Tibial nerve (tissue), 4 donors: ENCODE measurements at places on chromosomes 5 and 9. TPM values are rescaled to one million over a fixed set of nuclear protein-coding genes. Genes with fewer than 3 reads are reported as not detected.

- H3K4me1 ChIP-seq: peaks cover 13% of the 10 kb centered on the region
- no peaks in the 10 kb centered on the region for H3K27me3 ChIP-seq
- no peak overlapping the region for H3K4me3 ChIP-seq
- no peak overlapping the region for H3K27ac ChIP-seq
- no peaks in the 10 kb centered on the region for H3K36me3 ChIP-seq
- DNase-seq: no peak
Measured at GRCh38 chr5:140348104-140348503, 1.7 kb upstream of the HBEGF start.

GRCh38 chr9:112555844-112556482, 69.3 kb downstream of the KIAA1958 start:
- no peaks in the 10 kb centered on the region for H3K27me3 ChIP-seq
- H3K36me3 ChIP-seq: no peaks in the 10 kb centered on the region
- H3K4me3 ChIP-seq: no peak overlapping the region
- no peaks in the 10 kb centered on the region for H3K4me1 ChIP-seq

DNA sequence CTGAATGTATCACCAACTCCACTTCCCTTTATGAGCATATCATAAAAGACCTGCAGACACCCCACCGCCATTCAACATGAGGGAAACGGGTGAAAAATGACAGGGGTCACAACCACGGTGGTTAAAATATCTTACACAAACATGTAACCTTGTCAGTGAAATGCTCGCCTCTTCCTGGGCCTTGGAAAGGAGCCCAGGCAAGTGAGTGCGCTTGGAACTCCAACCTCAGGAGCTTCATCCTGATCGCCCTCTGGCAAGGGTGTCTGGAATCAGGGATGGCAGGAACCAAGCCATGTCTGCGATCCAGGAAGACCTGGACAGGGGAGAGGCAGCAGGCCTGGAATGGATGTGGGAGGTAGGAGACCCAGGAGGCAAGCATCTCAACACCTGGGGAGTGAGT, 282.7 kb downstream of the GAS1 start:
- no peaks in the 10 kb centered on the region for H3K36me3 ChIP-seq
- H3K27ac ChIP-seq: no peak overlapping the region

- H3K27ac ChIP-seq: no peak overlapping the region
- DNase-seq: no peak
- H3K27me3 ChIP-seq: no peaks in the 10 kb centered on the region
- peaks cover 5% of the 10 kb centered on the region for H3K4me1 ChIP-seq
- H3K36me3 ChIP-seq: no peaks in the 10 kb centered on the region
- H3K4me3 ChIP-seq: no peak overlapping the region
Measured at GRCh38 chr9:92440751-92441046, 16.4 kb upstream of the OMD start.

- H3K4me1 ChIP-seq: peaks cover 12% of the 10 kb centered on the region
- peak overlapping the region; percentile 71 for H3K27ac ChIP-seq
- H3K4me3 ChIP-seq: no peak overlapping the region
- H3K27me3 ChIP-seq: no peaks in the 10 kb centered on the region
Measured at GRCh38 chr5:173781816-173782670, 106.1 kb upstream of the CPEB4 start.

GRCh38 chr5:136382071-136382470, 16.7 kb upstream of the TRPC7 start:
- H3K36me3 ChIP-seq: no peaks in the 10 kb centered on the region
- H3K27ac ChIP-seq: no peak overlapping the region
- H3K27me3 ChIP-seq: no peaks in the 10 kb centered on the region

DNA sequence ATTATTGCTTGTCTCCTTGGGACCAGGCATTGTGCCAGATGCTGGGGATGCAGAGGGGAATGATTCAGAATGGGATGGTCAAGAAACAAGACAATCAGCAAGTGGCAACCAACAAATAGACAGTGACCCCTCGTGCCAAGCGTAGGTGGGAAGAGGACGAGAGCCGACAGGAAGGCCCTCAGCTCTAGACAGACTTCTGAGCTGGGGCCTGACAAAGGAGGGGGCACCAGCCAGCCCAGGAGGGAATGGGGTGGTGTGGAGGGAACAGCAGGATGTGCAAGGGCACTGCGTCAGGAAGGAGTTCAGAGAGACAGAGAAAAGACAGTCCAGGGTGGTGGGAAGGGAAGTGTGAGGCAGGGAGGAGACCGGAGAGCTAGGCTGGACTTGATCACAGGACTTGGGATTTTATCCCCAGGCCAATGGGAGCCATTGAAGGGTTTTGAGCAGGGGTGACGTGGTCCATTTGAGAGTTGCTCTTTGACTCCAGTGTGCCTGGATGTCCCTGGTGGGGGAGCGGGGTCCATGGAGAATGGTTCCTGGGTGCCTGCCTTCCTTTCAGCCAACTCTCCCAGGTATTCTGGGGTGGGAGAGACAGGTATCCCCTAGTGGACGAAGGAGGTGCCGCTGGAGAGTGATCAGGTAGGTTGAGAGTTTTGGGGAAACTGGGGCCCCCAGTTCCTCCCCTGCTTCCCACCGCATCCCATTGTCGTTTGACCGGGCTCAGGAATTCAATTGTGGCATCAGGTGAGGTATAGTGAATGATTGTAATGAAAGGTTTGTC, 79.3 kb upstream of the ZNF618 start:
- H3K27me3 ChIP-seq: no peaks in the 10 kb centered on the region
- no peak overlapping the region for H3K27ac ChIP-seq
- no peak overlapping the region for H3K4me3 ChIP-seq
- H3K4me1 ChIP-seq: no peaks in the 10 kb centered on the region
- no peaks in the 10 kb centered on the region for H3K36me3 ChIP-seq

DNA sequence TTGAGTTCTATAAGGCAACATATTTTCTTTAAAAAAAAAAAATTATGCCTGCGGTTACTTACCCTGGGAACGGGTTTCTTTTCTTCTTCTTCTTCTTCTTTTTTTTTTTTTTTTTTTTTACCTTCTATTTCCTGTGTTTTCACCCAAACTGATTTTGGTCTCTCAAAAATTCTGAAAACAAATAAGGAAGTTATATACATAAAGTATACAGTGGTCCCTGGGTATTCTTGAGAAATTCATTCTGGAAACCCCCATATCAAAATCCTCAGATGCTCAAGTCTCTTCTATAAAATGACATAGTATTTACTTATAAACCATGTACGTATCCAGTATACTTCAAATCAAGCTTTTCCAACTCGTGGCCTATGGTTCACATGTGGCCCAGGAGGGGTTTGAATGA, 326.7 kb downstream of the MAT2B start:
- DNase-seq: no peak
- H3K4me1 ChIP-seq: no peaks in the 10 kb centered on the region
- H3K36me3 ChIP-seq: no peaks in the 10 kb centered on the region

GRCh38 chr5:109630093-109630492, 59.6 kb upstream of the MAN2A1 start:
- no peaks in the 10 kb centered on the region for H3K36me3 ChIP-seq
- H3K4me1 ChIP-seq: peaks cover 12% of the 10 kb centered on the region
- no peaks in the 10 kb centered on the region for H3K27me3 ChIP-seq
- H3K27ac ChIP-seq: no peak overlapping the region

GRCh38 chr9:108812396-108813025, 43.3 kb downstream of the ACTL7B start:
- H3K36me3 ChIP-seq: no peaks in the 10 kb centered on the region
- H3K4me1 ChIP-seq: peaks cover 11% of the 10 kb centered on the region
- no peak overlapping the region for H3K4me3 ChIP-seq
- no peaks in the 10 kb centered on the region for H3K27me3 ChIP-seq
- no peak for DNase-seq
- no peak overlapping the region for H3K27ac ChIP-seq

GRCh38 chr5:53478411-53479044, 1.9 kb upstream of the FST start:
- DNase-seq: no peak
- H3K4me1 ChIP-seq: peaks cover 3% of the 10 kb centered on the region
- H3K4me3 ChIP-seq: peak overlapping the region; percentile 57
- H3K27me3 ChIP-seq: no peaks in the 10 kb centered on the region

DNA sequence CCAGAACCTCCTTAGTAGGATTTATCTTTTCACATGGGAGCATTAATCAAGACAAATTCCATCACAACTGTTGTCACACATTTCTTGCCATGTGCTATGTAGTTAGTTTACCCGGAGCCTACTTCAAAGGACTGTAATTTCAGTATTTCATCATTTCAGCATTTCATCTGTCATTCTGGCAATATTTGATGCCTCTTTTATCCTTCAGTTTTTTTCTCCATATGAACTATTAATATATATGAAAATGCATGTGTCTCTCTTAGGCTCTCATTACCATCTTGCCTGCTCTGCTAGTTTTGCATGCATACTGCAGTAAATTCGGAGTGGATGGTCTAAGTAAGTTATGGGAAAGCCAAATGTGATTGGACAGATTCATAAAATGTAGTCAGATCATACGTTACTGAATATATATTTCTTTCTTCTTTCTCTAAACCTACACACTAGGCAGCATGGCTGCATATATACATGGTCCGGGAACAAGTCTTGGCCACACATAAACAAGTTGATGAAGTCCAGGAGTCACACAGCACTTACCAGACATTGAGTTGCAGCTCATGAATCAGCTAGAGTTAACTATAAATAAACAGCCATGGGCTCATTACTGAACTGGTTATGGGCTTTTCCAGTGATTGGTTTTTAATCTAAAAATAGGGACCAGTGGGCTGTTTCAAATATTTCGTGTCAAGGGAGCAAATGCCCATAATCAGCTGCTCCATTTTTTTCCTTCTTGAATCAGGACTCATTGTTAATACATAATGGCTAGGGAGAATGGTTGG, 46.6 kb downstream of the SPATA31D1 start:
- H3K4me1 ChIP-seq: no peaks in the 10 kb centered on the region
- H3K27ac ChIP-seq: no peak overlapping the region
- H3K36me3 ChIP-seq: no peaks in the 10 kb centered on the region
- no peak for DNase-seq
- no peak overlapping the region for H3K4me3 ChIP-seq

GRCh38 chr5:127324756-127325155, 34.2 kb downstream of the MEGF10 start:
- no peak for DNase-seq
- H3K4me1 ChIP-seq: no peaks in the 10 kb centered on the region
- H3K27me3 ChIP-seq: no peaks in the 10 kb centered on the region
- no peaks in the 10 kb centered on the region for H3K36me3 ChIP-seq
- H3K4me3 ChIP-seq: no peak overlapping the region

GRCh38 chr9:114717908-114718486, 36.0 kb upstream of the TEX48 start:
- H3K36me3 ChIP-seq: no peaks in the 10 kb centered on the region
- H3K27ac ChIP-seq: no peak overlapping the region
- no peak for DNase-seq
- H3K4me1 ChIP-seq: no peaks in the 10 kb centered on the region
- no peak overlapping the region for H3K4me3 ChIP-seq
- H3K27me3 ChIP-seq: no peaks in the 10 kb centered on the region

GRCh38 chr5:115500225-115500624, 44.4 kb downstream of the FEM1C start:
- no peaks in the 10 kb centered on the region for H3K36me3 ChIP-seq
- H3K27ac ChIP-seq: no peak overlapping the region

DNA sequence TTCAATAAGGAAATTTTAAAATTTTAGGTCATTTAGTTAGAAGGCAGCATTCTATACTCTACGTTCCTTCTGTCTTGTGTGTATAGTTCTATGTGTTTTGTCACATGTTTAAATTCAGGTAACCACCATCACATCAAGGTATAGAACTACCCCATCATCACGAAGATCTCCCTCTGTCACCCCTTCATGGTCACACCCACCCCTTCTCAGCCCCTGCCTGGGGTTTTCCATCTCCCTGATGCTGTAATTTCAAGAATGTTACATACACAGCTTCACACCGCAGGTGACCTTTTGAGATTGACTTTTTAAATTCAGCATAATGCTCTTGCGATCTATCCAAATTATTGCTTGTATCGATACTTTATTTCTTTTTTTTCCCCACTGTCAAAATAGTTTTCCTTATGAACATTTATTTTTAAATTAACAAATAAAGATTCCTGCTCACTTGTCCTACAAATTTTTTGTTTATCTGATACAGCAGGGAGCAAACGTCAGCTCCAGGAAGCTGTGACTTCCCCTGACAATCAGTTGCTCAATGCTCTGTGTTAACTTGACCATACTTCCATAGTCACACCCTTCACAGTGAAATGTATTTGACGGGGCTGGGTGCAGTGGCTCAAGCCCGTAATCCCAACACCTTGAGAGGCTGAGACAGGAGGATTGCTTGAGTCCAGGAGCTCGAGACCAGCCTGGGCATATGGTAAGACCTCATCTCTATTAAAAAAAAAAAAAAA, 10.2 kb downstream of the BTNL8 start:
- no peaks in the 10 kb centered on the region for H3K4me1 ChIP-seq
- no peak overlapping the region for H3K4me3 ChIP-seq
- H3K36me3 ChIP-seq: no peaks in the 10 kb centered on the region
- H3K27ac ChIP-seq: no peak overlapping the region

DNA sequence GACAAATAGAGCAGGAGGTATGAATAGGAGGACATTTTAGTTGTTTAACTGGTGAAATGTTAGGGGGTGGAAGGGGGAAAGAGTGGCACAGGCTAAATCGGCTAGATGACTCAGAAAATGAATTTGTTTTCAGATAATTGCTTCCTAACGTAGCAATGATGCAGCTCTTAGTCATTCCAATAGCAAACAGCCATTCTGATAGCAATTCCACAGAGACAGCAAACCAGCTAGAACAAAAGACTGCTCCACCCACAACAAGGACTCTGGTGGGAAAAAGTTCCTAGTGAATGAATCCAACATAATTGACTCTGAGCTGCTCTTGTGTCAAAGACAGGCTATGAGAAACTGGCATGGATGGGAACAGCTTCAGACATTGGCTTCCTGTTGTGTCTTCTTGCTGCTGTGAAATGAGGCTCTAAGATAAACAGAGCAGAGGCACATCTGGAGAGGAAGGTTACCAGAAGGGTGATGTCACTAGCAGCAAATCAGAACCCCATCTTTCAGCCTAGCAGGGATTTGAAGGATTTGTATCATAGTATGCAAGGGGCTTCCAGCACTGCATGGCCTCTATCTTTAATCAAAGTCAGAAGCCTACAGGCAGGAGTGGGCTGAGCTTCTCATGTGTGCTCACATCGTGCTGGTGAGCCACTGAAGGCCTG, 28.1 kb upstream of the F2RL1 start:
- no peaks in the 10 kb centered on the region for H3K36me3 ChIP-seq
- peak; percentile 39 for DNase-seq
- H3K27me3 ChIP-seq: no peaks in the 10 kb centered on the region

- no peak overlapping the region for H3K4me3 ChIP-seq
- DNase-seq: no peak
- no peaks in the 10 kb centered on the region for H3K27me3 ChIP-seq
- H3K27ac ChIP-seq: no peak overlapping the region
- H3K36me3 ChIP-seq: no peaks in the 10 kb centered on the region
Measured at GRCh38 chr5:437281-437771, 5.7 kb upstream of the EXOC3 start.

- no peaks in the 10 kb centered on the region for H3K4me1 ChIP-seq
- peaks cover 7% of the 10 kb centered on the region for H3K36me3 ChIP-seq
- DNase-seq: no peak
- no peak overlapping the region for H3K27ac ChIP-seq
- H3K27me3 ChIP-seq: no peaks in the 10 kb centered on the region
Measured at GRCh38 chr9:34684145-34684544, 6.9 kb downstream of the CCL19 start.

The FOXD1 gene
- 33.9 TPM for total RNA-seq

The CSF2 gene
- not detected for total RNA-seq

The DELE1 gene
- total RNA-seq: 79.8 TPM

The TRMT10B gene
- 27.5 TPM for total RNA-seq

The TMEM174 gene
- total RNA-seq: not detected

The PCDHA5 gene
- 2.7 TPM for total RNA-seq

The VCAN gene
- total RNA-seq: 145 TPM

The INSYN2B gene
- not detected for total RNA-seq

The FAXDC2 gene
- total RNA-seq: 86.3 TPM

The LCN15 gene
- not detected for total RNA-seq

The GLRA1 gene
- not detected for total RNA-seq

The KCNV2 gene
- total RNA-seq: not detected

The ALDH1A1 gene
- 180 TPM for total RNA-seq
